ENCODE measurements at places on chromosomes 7 and 10.
A peak's percentile ranks its signal among the peaks of the same experiment; 100 is the strongest.

DNA sequence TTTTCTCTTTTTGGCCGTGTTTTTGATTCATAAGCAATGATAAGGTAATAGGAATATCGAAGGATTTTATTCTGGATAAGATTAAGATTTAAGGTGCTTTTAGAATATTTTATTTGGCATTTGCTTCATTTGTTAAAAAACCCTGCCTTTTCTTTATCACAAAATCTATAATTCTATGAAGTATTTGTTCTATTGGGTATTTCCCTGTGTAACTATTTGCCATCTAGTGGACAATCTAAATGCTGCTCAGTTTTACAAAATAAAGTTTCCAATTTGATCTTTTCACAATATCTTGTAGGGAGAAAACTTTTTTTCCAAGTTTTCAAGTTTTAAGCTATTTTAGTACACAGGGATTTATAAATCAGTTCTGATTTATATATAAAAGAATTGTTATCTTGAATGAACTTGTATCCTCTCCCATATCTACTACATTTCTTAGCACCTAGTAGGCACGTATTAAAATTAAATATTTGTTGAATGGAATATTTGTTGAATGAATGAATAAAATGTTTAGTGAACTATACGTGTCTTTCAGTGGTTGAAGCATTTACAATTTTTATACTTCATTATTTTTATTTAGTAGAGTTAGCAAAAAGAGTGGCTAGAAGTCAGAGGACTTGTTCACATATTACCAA, 26.5 kb downstream of the ANKRD7 start:
- no peak for DNase-seq

- DNase-seq = peak; percentile 77
Measured at GRCh38 chr10:122112625-122113160, 123.7 kb downstream of the TACC2 start.

DNA sequence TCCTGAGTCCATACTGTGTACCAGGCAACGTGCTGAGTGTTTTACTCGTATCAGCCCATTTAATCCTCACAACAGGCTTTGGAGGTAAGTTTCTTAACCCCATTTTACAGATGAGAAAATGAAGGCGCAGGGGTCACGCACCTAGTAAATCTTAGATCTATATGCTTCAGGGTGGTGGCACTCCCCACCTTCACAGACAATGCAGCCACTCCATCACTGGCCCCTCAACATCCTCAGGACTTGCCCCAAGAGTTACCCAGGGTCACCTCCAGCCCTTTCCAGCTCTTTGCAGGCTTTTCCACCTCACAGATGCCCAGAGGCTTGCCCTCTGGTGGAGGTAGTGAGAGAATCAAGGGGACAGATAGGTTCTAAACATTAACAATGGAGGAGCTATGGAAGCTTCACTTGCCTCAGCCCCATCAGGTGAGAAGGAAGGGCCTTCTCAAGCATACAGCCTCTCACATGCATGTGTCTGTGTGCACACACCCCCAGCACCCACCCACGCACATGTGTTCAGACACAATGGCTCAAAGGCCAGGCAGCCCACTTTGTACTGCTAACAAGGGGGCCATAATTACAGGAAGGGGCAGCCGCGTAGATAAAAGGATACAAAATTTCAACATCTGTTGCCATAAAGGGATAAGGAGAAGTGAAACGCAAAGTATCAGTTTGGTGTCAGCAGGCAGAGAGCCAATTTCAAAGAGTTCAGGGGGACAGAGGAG, 29.1 kb downstream of the DPCD start:
- DNase-seq = no peak

GRCh38 chr7:105896407-105896911, 20.1 kb upstream of the ATXN7L1 start:
- peak; percentile 84 for DNase-seq

GRCh38 chr7:75900617-75901315, 14.2 kb upstream of the POR start:
- DNase-seq = no peak

GRCh38 chr10:3902054-3902808, 117.2 kb upstream of the KLF6 start:
- DNase-seq = no peak

- no peak for DNase-seq
Measured at GRCh38 chr7:145339319-145339718, 503.5 kb upstream of the TPK1 start.

DNA sequence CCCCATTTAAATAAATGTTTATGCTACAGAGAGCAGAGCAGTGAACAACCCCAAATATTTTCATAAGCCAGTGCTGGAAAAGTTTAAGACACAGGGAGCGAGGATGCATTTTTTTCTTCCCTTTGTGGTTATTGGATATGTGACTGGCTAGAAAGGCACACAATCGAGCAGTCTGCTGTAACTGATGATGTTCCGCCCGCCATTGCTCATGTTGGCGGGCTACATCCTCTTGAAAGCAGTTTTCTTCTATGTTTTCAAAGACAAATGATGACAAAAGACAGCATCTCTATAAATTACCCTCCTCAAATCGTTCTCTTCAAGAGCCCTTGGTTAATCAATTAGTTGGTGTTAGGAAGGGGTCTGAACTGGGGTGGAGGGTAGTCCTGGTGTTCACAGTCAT, 269.8 kb downstream of the SKAP2 start:
- DNase-seq = no peak

DNA sequence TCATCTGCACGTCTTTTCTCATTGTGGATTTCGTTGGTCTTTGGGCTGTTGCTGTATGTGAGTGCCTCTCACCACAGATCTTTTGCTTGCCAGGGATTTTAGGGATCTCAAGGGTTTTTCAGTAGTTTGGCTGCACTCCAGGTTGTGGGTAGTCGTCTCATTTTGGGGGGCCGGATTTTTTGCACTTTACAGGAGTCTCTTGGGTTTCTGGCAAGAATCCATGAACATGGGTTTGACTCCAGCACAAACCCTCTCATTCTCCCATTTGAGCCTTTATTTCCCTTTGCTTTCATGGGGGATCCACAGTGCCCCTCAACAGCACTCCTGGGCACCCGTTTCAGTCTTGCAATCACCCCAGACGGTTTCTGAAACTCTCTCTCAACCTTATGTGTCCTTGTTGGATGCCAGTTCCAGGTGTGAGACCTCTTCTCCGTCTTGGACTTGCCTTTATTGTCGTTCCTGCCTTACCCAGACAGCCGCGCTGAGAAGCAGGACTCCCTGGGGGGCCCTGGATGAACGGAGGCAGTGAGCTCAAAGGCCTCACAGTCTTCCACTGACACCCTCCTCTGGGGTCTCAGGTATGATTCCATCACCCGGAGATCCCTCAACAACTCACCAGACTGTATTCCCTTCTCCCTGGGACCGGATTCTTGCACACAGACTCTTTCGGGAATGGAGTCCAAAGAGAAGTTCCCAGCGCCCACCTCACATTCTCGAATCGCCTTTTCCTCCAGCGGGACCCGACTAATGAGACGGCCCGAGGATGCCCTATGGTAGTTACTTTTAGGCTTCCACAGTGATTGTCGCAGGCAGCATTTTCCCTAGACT, 18.8 kb upstream of the ZNF273 start:
- no peak for DNase-seq

DNA sequence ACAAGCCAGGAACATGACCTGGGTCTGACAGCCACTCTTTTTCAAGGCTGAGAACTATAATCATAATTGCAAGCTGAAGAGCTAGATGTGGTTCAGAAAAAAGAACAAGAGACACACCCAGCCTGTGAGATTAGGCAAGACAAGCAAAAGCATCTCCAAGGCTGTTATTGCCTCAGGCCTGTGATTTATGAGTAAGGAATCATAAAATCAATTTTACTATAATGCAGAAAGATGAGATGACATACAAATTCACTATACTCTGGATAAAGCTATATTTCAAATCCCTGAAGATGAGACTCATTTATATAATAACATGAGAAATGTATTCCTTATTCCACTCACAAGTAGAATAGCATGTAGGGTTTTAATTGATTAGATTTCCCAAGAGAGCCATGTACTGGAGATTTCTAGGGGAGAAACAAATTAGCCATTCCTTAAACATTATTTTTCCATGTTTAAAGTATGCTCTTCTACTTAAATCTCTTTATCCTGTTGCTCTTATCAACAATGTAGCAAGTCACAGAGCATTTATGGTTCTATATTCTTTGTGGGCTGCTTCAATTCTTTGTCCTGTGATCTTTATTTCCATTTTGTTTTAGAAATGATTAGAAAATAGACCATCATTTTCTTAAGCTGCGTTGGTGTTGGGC, 47.4 kb downstream of the FHIP2A start:
- no peak for DNase-seq

GRCh38 chr7:42197451-42197850, 39.6 kb downstream of the GLI3 start:
- DNase-seq = no peak

GRCh38 chr7:132509643-132510042, 66.6 kb downstream of the PLXNA4 start:
- DNase-seq = no peak

- peak; percentile 21 for DNase-seq
Measured at GRCh38 chr7:51141451-51142003, 175.1 kb downstream of the COBL start.

GRCh38 chr10:117552156-117552631, 9.6 kb downstream of the EMX2 start:
- DNase-seq = peak; percentile 23

- DNase-seq = no peak
Measured at GRCh38 chr7:476736-477360, 42.8 kb downstream of the PDGFA start.

GRCh38 chr7:33895025-33895804, 10.1 kb upstream of the BMPER start:
- peak; percentile 15 for DNase-seq

- no peak for DNase-seq
Measured at GRCh38 chr10:63723741-63724140, 202.5 kb downstream of the REEP3 start.

DNA sequence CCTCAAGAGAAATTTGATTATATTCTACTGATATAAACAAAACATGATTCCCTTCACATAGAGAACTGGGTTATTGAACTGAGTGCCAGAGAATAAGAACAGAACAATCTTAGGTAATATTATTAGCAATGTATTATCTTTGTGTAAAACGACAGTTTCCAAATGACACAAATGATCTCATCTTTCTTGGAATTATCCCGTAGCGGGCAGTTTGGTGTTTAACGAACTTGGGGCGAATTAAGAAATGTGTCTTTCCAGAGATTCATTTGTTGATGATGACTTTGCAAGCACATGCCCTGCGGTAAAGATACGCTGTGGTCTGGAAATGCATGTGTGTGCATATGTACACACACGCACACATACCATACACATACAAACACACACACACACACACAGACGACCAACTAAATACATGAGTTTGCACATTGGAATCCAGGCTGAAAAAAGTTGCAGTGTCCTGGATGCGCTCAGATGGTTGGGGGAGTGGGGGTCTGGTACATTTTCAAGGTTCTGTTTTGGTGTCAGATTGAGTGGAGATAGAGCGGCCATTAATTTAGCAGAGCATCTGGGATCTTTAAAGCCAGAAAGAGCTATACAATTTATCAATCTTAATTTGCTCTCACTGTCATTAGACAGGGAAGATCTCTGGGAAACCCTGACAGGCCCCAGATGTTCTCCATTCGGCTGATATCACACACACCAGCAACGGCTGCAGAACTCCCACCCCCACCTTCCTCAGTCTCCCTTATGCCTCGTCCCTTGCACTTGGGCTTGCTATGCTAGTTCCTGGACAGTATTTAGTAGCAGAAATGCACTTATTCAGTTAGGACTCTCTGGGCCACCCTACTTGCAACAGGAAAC, 112.4 kb upstream of the FAM171A1 start:
- no peak for DNase-seq

GRCh38 chr7:113945018-113945938, 26.5 kb upstream of the PPP1R3A start:
- no peak for DNase-seq

DNA sequence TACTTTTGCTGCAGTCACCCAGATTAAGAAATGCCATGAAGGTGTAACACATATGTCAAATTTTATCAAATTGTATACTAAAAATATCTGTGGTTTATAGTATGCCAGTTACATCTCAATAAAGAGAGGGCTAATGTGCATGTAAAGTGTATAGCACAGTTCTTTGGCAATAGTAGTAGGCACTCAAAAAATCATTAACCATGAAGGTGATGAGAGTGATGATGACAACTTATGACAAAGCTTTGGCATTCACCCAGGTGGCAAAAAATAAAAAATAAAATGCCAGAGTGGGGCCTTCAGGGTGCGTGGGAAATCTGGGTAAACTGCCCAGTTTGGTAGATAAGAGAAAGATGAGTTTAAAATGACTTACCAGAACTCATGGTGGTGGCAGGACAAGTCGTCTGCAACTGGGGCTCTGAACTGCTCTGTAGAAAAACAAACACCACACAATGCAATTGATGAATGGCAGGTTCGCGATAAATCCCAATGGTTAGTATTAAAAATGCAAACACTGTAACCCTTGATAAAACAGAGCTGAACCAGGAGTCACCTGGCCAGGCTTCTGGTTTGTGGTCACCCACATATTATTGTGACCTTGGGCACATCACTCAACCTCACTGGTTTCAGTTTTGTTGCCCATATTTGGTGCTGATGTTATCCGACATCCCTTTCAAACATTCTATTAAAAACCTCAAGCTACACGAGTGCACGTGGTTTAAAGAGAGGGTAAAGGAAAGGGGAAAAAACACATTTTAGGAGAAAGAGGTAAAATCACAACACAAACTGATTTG, 120.2 kb downstream of the SORBS1 start:
- no peak for DNase-seq

DNA sequence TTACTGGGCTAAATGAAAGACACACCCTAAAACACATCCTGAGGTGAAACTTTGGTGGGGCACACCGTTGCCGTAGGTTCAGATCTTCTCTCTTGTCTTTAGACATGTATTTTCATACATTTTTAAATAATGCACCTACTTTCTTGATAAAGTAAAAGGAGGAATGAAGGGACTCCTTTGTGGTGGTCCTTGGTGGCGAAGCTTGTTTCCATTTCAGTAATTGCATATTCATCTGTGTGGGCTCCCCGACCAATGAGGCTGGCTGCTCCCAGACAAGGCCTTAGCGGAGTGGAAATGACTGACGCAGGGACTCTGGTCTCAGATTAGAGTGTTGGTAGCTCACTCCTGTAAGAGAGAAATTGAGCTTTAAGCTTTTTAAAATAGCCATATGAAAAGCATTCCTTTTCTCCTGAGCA, 815 bp downstream of the CCSER2 start:
- DNase-seq = no peak

DNA sequence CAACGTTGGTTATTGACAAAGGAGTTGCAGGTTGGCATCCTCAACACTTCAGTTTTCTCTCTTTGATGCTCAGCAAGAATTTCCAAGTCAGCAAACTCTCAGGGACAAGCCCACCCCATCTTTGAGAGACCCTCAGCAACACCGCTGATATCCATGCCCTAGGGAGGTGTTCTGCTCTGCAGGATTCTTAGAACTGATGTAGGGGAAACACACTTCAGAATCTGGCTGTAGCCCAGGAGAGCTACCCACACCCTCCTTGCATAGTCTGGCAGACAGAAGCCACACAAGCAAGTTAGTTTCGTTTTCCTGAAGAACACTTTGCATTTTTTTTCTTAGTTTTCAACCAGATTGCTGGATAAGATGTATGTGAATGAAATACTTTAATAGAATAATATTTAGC, 822 bp downstream of the SAMD9L start:
- DNase-seq = no peak
